Hematopoietic multipotent progenitor cell treated with erythropoietin and hydrocortisone succinate and interleukin-3 and kit ligand, for 17 days (in vitro differentiated cells): ENCODE measurements at places on chromosomes 7 and 10.

DNA sequence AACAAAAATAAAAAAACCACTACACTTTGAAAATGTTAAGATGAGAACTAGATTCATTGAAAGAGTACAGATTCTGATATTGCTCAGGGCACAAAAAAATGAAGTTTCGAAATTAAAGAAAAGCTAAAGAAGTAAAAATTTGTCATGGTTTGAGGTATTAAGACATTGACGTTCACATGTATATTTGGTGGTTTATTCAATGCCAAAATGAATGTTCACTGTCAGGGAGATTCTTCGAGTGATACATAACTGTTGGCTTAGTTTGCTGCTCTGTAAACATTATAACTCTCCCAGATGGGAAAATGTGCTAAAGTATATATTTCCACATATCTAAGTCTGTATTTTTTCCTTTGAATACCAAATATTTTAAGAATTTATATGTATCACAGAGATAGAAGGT, 345.0 kb downstream of the SEMA3D start:
- DNase-seq, result no peak

GRCh38 chr10:5014936-5015335, 11.3 kb upstream of the AKR1C2 start:
- DNase-seq, result peak; percentile 45

DNA sequence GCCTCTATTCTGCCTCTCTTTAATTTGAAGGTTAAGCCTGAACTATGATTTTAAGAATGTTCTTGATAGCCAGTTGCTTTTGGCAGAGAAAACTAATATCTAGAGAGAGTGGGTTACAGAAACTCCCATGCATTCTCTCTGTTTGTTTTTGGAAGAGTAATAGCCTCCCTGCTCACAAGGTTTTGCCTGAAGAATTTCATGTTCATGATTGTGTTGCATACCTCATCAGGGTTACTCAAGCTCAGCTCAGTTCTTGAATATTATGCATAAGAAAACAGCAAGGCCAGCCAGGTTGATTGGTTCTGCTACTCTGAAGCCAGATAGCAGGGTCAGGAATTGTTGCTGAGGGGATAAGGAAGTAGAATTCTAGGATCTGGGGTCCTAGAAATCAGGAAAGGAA, 137.4 kb downstream of the MDFIC start:
- no peak for DNase-seq

DNA sequence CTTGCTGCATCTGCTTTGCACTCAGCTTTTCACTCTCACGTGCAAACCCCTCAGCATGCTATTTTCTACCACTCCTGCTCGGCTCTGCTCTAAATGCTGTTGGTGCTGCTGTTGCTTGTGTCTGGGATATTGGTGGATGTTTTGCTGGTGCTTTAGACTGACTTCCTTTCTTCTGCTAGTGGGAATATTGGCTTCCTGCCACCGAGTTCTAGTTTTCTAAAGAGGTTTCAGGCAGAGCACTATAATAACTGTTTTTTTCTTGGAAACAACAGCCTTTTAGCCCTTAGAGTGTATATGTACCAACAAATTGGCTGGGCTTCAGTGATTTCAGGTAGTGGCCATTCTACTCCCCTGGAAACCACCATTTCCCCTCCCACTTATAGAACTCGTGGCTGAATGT, 27.8 kb downstream of the TMEM236 start:
- DNase-seq, result no peak

GRCh38 chr7:44961844-44962482, 16.9 kb downstream of the MYO1G start:
- DNase-seq, result no peak

- no peak for DNase-seq
Observed at GRCh38 chr10:97836446-97836845, 13.2 kb upstream of the GOLGA7B start.

GRCh38 chr7:750111-750905, 23.2 kb upstream of the PRKAR1B start:
- DNase-seq, result no peak

DNA sequence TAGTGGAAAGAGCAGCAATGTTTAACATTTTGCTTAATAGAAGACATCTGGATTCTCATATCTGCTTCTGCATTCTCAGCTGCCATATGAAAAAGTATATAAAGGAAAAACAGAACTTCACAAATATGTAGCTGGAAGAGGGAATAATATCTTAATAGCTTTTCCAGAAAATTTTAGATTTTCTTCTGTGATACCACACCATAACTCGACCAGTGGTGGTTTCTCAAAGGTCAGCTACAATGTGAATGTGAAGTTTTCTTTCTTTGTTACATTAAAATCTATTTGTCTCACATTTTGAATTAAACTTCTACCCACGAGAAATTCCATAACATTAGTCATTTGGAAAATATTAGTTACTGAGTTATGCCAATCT, 339.8 kb downstream of the PARD3 start:
- no peak for DNase-seq

GRCh38 chr7:131173145-131173890, 154.4 kb upstream of the MKLN1 start:
- no peak for DNase-seq

- no peak for DNase-seq
Observed at GRCh38 chr7:146961617-146962016, 845.0 kb downstream of the CNTNAP2 start.

GRCh38 chr10:10830293-10830986, 187.2 kb upstream of the CELF2 start:
- DNase-seq, result no peak

DNA sequence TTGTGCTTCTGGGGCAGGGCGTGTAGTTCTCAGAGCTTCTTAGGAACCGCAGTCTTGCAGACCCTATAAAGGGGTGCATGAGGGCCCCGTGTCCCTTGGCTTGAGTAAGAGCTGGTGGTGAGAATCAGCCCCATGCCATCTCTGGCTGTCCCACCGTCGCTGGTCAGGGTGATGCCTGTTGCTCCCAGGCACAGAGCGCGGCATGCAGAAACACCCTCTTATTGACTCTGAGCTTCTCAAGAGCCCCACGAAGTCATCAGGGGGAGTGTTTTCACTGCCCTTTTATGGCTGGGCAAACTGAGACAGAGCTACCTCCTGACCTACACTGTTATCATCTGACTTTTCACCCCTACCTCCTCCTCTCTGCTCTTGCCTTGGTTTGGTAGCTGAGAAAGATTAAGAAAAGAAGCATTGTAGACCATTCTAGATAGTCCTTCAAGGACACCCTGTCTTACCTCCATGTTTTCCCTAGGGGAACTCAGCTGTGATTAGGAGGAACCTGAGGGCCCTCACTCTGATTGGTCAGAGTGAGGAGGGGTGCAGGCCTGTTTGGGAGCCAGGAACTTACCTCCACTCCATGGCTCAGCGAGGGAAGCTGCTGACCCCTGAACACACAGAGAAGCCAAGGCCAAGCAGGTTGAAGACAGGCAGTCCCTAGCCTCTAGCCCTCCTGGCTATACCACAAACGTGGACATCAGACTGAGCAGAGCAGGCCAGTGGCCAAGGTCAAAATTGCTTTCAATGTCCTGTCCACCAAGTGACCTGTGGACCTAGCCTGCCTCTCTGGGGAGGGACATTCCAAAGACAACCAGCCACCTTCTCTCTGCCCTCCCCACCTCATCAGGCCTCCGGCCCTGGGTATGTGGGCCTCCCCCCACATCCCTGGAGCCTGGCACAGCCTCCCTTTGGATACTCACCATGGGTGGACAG, 17.6 kb downstream of the UNC5B start:
- DNase-seq, result no peak

DNA sequence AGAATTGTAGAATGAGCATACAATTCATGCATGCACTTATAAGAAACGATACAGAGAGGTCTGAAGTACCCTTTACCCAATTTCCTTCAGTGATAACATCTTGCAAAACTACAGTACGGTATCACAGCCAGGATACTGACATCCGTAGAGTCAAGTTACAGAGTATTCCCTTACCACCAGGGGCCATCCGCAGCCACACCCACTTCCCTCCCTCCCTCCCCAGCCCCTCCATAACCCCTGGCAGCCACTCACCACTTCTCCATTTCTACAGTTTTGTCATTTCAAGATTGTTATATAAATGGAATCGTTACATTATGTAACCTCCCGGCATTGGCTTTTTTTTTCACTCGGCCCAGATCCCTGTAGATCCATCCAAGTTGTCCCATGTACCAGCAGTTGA, 113.6 kb upstream of the RET start:
- no peak for DNase-seq

GRCh38 chr10:2772135-2772534, 295.2 kb upstream of the PFKP start:
- DNase-seq, result no peak

GRCh38 chr10:80476685-80477084, 22.6 kb downstream of the TSPAN14 start:
- DNase-seq, result no peak

GRCh38 chr10:47206449-47207280, 93.3 kb upstream of the GDF10 start:
- DNase-seq, result no peak

- no peak for DNase-seq
Observed at GRCh38 chr10:12540341-12540781, 191.0 kb downstream of the CAMK1D start.

GRCh38 chr10:114508376-114508775, 104.1 kb upstream of the AFAP1L2 start:
- DNase-seq, result no peak

GRCh38 chr7:116730097-116731022, 58.4 kb downstream of the MET start:
- DNase-seq, result no peak

DNA sequence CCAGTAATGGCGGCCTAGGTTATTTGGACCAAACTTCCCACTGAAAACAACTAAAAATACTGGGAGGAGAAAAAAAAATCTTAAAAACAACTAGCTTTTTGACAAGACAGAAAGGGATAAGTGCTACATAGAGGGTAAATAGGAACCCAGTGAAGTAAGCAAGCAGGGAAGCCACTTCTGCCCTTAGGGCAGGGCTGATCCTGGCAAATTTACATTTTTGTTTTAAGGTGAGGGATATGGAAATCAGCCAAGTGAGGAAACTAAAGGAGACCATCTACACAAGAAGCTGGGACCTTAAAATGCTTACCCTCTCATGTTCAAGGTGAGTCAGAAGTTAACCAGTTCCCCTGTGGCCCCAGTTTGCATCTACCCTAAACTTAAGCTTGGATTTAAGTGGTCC, 46.5 kb upstream of the CYCS start:
- no peak for DNase-seq

- DNase-seq, result no peak
Observed at GRCh38 chr7:153109566-153109965, 350.0 kb downstream of the ACTR3B start.
